ENCODE measurements at places on chromosomes 13 and 19.

DNA sequence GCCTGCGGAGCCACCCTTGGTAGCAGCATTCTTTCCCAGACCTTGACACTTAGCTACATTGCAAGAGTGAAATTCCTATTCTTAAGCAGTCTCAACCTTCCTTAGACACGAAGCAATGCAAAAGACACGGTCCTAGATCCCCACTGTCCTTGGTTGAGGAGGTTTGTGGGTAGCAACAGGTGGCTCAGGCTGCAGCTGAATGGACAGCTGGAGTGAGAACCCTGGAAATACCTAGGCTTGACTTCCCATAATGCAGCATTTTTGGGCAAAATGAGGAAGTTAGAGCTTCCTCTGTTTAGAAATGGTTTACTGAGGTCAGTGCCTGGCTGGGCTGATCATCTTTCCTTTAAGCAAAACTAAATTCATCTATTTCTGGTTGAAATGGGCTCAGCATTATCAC is 296.6 kb downstream of the RFC3 start:
- no peaks in the 10 kb centered on the region for H3K4me1 ChIP-seq
- H3K27ac ChIP-seq = no peak overlapping the region
- H3K4me3 ChIP-seq = no peak overlapping the region
- no peak for DNase-seq
- H3K36me3 ChIP-seq = no peaks in the 10 kb centered on the region

DNA sequence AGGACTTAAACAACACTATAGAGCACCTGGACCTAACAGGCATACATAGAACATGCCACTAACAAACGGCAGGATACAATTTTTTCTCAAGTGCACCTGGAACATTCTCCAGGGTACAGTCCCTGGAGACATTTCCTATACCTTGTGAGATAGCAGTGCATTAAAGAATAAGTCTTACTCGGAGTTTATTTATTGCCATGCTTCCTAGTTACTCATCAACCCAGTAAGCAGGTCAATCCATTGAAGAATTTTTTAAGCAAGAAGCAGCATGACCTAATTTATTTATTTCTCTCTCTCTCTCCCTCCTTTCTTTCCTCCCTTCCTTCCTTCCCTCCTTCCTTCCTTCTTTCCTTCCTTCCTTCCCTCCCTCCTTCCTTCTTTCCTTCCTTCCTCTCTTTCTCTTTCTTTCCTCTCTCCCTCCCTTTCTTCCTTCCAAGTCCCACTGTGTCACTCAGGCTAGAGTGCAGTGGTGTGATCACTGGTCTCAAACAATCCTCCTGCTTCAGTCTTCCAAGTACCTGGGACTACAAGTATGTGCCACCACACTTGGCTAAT is 6.6 kb upstream of the TFDP1 start:
- H3K27me3 ChIP-seq = peaks cover 18% of the 10 kb centered on the region
- DNase-seq = no peak

DNA sequence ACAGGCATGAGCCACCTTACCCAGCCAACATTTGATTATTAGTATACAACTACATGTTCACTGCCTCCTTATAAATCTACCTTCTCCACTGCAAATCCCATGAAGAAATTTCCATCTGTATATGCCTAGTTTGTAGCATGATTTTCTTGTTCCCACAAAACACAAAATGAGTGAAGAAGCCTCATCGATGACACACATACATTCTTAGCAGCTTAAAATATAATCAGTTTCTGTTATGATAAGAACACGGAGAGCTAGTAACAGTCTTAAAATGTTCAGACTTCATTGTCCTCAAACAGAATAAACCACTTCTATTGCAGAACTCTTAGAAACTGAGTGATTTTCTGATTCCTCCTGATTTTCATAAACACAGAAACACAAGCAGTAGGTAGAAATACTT is 740.5 kb downstream of the PCDH9 start:
- no peak for DNase-seq
- no peak overlapping the region for H3K4me3 ChIP-seq
- no peaks in the 10 kb centered on the region for H3K36me3 ChIP-seq

- peaks cover 47% of the 10 kb centered on the region for H3K4me1 ChIP-seq
- H3K36me3 ChIP-seq = peaks cover 5% of the 10 kb centered on the region
- DNase-seq = no peak
- peak overlapping the region; percentile 77 for H3K4me3 ChIP-seq
Measured at GRCh38 chr13:46320406-46320805, 66.6 kb downstream of the RUBCNL start.

- H3K27me3 ChIP-seq = peaks cover 6% of the 10 kb centered on the region
- DNase-seq = no peak
- H3K36me3 ChIP-seq = no peaks in the 10 kb centered on the region
Measured at GRCh38 chr13:33194820-33195692, 90.5 kb downstream of the STARD13 start.

- H3K4me1 ChIP-seq = no peaks in the 10 kb centered on the region
- H3K27me3 ChIP-seq = no peaks in the 10 kb centered on the region
- no peak overlapping the region for H3K27ac ChIP-seq
- H3K36me3 ChIP-seq = no peaks in the 10 kb centered on the region
- DNase-seq = no peak
Measured at GRCh38 chr13:80157261-80157932, 183.5 kb downstream of the SPRY2 start.

GRCh38 chr19:30068528-30069395 is 126.7 kb downstream of the URI1 start:
- H3K4me3 ChIP-seq = no peak overlapping the region
- H3K36me3 ChIP-seq = no peaks in the 10 kb centered on the region
- H3K27me3 ChIP-seq = peaks cover 6% of the 10 kb centered on the region
- no peak overlapping the region for H3K27ac ChIP-seq
- no peaks in the 10 kb centered on the region for H3K4me1 ChIP-seq
- DNase-seq = no peak

GRCh38 chr13:77171451-77171850 is 144.5 kb upstream of the FBXL3 start:
- no peak overlapping the region for H3K4me3 ChIP-seq
- H3K27ac ChIP-seq = no peak overlapping the region
- no peak for DNase-seq
- no peaks in the 10 kb centered on the region for H3K27me3 ChIP-seq

- no peaks in the 10 kb centered on the region for H3K4me1 ChIP-seq
- no peak overlapping the region for H3K4me3 ChIP-seq
- H3K27me3 ChIP-seq = no peaks in the 10 kb centered on the region
- H3K36me3 ChIP-seq = peaks cover 41% of the 10 kb centered on the region
- no peak overlapping the region for H3K27ac ChIP-seq
Measured at GRCh38 chr19:57212109-57212508, 18.7 kb upstream of the AURKC start.

- peaks cover 6% of the 10 kb centered on the region for H3K36me3 ChIP-seq
- DNase-seq = peak; percentile 63
- peak overlapping the region; percentile 71 for H3K27ac ChIP-seq
- peaks cover 16% of the 10 kb centered on the region for H3K4me1 ChIP-seq
- H3K4me3 ChIP-seq = no peak overlapping the region
Measured at GRCh38 chr13:41900918-41901317, 60.0 kb downstream of the VWA8 start.

DNA sequence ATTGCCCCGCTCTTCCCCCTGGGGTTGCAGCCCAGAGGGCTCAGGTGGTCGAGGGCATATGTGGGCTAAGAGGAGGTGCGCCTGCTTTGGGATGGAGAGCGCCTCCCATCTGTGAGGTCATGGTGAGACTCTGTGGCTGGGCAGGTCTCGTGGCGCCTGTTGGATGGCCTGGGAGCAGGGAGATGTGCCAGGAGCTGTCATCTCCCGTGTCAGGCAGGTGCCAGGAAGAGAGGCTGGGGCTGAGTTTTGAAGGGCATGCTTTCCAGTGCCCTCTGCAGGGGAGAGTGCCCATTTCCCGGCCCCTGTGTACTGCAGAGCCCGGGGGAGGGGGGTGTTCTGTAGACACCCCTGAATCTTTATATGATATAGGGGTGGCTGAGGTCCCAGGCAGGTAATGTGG is 2.8 kb downstream of the WTIP start:
- H3K27me3 ChIP-seq = peaks cover 39% of the 10 kb centered on the region
- no peak for DNase-seq
- peaks cover 6% of the 10 kb centered on the region for H3K4me1 ChIP-seq
- no peaks in the 10 kb centered on the region for H3K36me3 ChIP-seq
- H3K4me3 ChIP-seq = no peak overlapping the region

- peaks cover 6% of the 10 kb centered on the region for H3K4me1 ChIP-seq
- H3K4me3 ChIP-seq = no peak overlapping the region
- H3K27ac ChIP-seq = no peak overlapping the region
- no peak for DNase-seq
- H3K36me3 ChIP-seq = no peaks in the 10 kb centered on the region
Measured at GRCh38 chr13:30906411-30907051, 460 bp downstream of the MEDAG start.

- DNase-seq = no peak
- peaks cover 60% of the 10 kb centered on the region for H3K36me3 ChIP-seq
- no peak overlapping the region for H3K27ac ChIP-seq
- H3K27me3 ChIP-seq = no peaks in the 10 kb centered on the region
- no peaks in the 10 kb centered on the region for H3K4me1 ChIP-seq
Measured at GRCh38 chr19:58128041-58128685, 22.4 kb downstream of the ZNF329 start.

GRCh38 chr13:96540670-96541069 is 450.8 kb downstream of the HS6ST3 start:
- no peaks in the 10 kb centered on the region for H3K36me3 ChIP-seq
- no peak for DNase-seq
- no peak overlapping the region for H3K27ac ChIP-seq
- no peaks in the 10 kb centered on the region for H3K27me3 ChIP-seq
- no peaks in the 10 kb centered on the region for H3K4me1 ChIP-seq

DNA sequence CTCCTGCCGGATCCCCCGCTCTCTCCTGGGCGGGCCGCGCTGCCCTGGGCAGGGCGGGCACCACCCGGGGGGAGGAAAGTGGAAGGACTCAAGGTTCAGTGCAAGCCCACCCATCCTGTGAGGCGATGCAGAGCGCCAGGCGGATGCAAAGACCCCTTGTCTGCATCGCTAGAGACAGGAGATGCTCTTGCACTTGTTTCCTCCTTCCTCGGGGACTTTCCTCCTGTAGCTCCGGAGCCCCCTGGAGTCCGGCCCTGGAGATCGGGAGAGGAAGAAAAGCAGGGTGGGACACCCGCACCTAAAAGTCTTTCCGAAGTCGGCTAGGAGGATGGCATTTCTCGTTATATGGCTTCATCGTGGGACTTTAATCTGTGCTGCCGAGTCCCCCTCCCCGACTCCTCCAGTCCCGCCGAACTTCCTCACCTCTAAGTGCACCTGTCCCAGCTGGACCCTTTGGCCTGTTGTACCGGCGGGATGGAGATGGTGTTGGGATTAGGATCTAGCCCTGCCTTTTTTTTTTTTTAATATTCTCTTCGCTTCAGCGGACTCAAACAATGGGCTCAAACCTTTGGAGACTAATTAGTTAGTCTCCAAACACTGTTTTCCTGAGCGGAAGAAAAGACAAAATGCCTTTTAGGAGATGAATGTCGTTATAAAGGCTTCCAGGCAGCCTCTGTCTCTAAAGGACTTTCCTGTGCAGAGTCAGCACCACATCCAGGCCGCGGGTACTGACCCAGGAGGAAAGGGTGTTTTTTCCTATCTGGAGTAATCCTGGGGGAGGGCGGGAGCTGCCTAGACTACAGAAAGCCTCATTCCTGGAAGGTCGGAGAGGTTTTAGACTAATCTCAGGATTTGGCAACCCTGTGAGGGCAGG is 725 bp downstream of the FAM124A start:
- peak overlapping the region; percentile 64 for H3K4me3 ChIP-seq
- H3K27ac ChIP-seq = no peak overlapping the region
- peak; percentile 13 for DNase-seq
- no peaks in the 10 kb centered on the region for H3K4me1 ChIP-seq
- H3K36me3 ChIP-seq = no peaks in the 10 kb centered on the region

DNA sequence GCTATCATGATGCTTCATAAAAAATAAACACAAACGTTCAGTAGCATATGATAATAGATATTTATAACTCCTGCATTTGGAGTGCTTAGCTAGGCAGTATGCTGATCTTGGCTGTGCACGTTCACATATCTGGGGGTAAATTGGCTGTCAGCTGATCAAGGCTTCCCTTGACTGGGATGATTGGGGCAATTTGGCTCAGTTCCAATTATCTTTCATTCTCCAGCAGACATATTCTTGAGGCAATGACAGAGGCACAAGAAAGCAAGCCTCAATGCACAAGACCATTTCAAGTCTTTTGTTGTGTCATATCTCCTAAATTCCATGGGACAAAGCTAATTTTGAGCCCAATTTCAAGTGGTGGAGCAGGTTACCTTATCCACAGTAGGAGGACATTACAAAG is 142.0 kb downstream of the DLEU7 start:
- no peak for DNase-seq
- H3K4me3 ChIP-seq = no peak overlapping the region
- H3K27ac ChIP-seq = no peak overlapping the region
- H3K27me3 ChIP-seq = no peaks in the 10 kb centered on the region

- H3K36me3 ChIP-seq = peaks cover 71% of the 10 kb centered on the region
- H3K4me1 ChIP-seq = peaks cover 24% of the 10 kb centered on the region
- DNase-seq = peak; percentile 91
- peak within 1 kb of the TSS; percentile 79 for H3K27ac ChIP-seq
Measured at GRCh38 chr19:57583521-57584416, at the start of gene ZIK1. TSS of gene ZIK1 (plus strand) at chr19:57584145. CDS start at chr19:57584357, 212 bp downstream.

DNA sequence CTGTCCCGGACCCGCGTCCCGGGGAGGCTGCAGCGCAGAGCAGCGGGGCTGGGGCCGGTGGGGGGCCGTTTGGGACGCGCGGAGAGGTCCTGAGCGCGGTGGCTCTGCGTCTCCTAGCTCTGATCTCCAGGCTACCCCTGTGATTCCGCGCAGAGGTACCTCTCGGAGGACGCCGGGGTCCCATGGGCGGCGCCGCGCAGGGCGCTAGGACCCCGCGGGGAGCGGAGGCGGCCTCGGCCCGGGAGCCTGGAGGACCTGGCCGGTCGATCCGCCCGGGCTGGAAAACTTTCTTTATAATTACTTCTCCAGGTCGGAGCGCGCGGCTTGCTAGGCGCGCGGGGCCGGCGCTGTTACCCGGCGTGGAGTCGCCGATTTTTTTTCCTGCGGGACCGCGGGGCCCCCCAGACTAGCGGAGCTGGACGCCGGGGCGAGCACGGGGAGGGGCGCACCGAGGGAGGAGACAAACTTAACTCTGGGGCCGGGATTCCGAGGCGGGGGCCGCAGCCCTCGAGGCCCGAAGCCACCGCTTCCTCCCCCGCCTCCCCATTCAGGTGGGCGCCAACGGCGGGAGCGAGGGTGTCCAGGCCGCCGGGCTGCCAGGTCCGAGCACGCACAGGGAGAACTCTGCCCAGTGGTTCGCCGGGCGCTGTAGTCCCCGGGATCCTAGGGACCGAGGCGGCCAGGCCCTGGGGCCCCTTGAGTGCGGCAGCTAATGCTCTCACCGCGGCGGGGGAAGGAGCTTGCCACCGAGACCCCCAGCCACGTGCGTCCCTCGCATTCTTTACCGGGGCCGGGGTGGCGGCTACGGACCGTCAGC is 848 bp upstream of the CEBPA start:
- H3K4me3 ChIP-seq = peak overlapping the region; percentile 80
- H3K36me3 ChIP-seq = no peaks in the 10 kb centered on the region
- peaks cover 45% of the 10 kb centered on the region for H3K27me3 ChIP-seq
- no peak overlapping the region for H3K27ac ChIP-seq
- no peaks in the 10 kb centered on the region for H3K4me1 ChIP-seq

GRCh38 chr19:40797963-40798682 is 868 bp upstream of the EGLN2 start:
- no peaks in the 10 kb centered on the region for H3K27me3 ChIP-seq
- peak overlapping the region; percentile 99 for H3K4me3 ChIP-seq
- DNase-seq = peak; percentile 79
- H3K36me3 ChIP-seq = peaks cover 14% of the 10 kb centered on the region
- H3K4me1 ChIP-seq = peaks cover 63% of the 10 kb centered on the region
